A549 treated with CORT108297 at 1 μM for 4 hours (cell line): ENCODE measurements at places on chromosomes 3 and 15. TPM values are rescaled to one million over a fixed set of nuclear protein-coding genes. Genes with fewer than 3 reads are reported as not detected.

CA12 gene
- total RNA-seq = 148 to 171 TPM (median 161 TPM) in 5 replicates

TMCO5A gene
- total RNA-seq = not detected in 5 replicates

CASR gene
- total RNA-seq = not detected in 5 replicates

PLCL2 gene
- 5.0 to 8.0 TPM (median 5.7 TPM) in 5 replicates for total RNA-seq

FAM43A gene
- total RNA-seq = 3.8 to 9.7 TPM (median 8.6 TPM) in 5 replicates

IL17RE gene
- 1.1 to 1.3 TPM (median 1.1 TPM) in 5 replicates for total RNA-seq

KBTBD13 gene
- not detected in 5 replicates for total RNA-seq

TNNC1 gene
- total RNA-seq = 0.92 to 1.5 TPM (median 1.2 TPM) in 5 replicates

ZNF385D gene
- total RNA-seq = 0.01 to 0.05 TPM (median 0.02 TPM) in 3 of 5 replicates, not detected in the others

LRRC31 gene
- 0.02 TPM in 1 of 5 replicates, not detected in the others for total RNA-seq

TIMP4 gene
- 10.1 to 13.8 TPM (median 12.3 TPM) in 5 replicates for total RNA-seq
